Bronchial epithelial cell (primary cell): ENCODE measurements at places on chromosomes 12 and 14. TPM values are rescaled to one million over a fixed set of nuclear protein-coding genes. Genes with fewer than 3 reads are reported as not detected.

DNA sequence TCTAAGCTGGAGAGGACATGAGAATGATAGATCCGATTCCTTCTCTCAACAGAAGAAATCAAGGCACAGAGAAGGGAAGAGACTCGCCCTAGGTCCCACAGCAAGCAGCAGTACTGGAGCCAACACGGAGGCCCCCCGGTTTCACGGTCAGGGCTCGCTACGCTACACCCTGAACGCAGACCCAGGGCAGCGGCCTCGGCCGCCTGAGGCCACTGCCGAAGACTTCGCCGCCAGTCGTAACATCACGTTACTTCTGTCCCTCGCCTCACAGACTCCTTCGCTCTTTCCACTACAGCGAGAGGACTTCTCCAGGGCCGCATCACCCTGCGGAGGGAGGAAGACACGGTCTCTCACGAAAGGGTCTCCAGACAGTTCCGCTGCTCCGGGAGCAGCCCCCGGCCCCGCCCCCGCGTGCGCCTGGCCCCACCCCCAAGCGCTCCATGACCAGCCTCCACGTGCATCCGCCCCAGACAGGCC is 411 bp upstream of the DCAF4 start:
- no peak for DNase-seq

- DNase-seq, result no peak
Observed at GRCh38 chr14:73695997-73696396, 18.2 kb downstream of the PNMA1 start.

GRCh38 chr14:45838597-45838996 is 585.6 kb upstream of the MIS18BP1 start:
- peak; percentile 41 for DNase-seq

DNA sequence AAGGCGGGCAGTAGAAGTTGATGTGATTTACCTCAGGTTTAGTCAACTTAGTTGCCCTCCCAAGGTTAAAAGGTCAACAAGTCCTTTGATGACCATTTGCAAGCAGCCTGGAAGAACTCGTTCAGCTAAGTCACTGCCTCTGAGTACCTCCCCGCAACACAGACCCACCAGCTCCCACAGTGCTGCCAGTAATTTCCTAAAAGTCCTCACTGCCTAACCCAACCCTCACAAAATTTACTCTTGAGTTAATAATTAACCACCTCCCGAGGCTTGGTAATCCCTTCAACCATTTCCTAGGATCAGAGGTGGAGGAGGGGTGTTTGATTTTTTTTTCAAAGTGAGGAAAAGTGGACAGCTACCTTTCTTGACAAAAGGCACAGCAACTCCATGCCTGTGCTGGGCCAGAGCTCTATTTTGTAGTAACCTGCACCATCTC is 55.8 kb downstream of the MAP3K9 start:
- DNase-seq, result no peak

The PRB2 gene
- not detected in 2 replicates for total RNA-seq

The TGFB3 gene
- total RNA-seq, result 1.3 and 1.5 TPM in 2 replicates

The CDH24 gene
- total RNA-seq, result 2.7 and 2.9 TPM in 2 replicates

The UNG gene
- total RNA-seq, result 14.8 and 24.2 TPM in 2 replicates

The PDE6H gene
- not detected in 2 replicates for total RNA-seq
